ENCODE measurements at places on chromosomes 16 and 17.
A peak's percentile ranks its signal among the peaks of the same experiment; 100 is the strongest.

- no peak for DNase-seq
Observed at GRCh38 chr16:82091241-82091640, 56.2 kb downstream of the HSD17B2 start.

- no peak for DNase-seq
Observed at GRCh38 chr16:89098767-89099430, 5.2 kb downstream of the ACSF3 start.

GRCh38 chr16:75733305-75734211 lies 7.3 kb upstream of the CPHXL start:
- no peak for DNase-seq

DNA sequence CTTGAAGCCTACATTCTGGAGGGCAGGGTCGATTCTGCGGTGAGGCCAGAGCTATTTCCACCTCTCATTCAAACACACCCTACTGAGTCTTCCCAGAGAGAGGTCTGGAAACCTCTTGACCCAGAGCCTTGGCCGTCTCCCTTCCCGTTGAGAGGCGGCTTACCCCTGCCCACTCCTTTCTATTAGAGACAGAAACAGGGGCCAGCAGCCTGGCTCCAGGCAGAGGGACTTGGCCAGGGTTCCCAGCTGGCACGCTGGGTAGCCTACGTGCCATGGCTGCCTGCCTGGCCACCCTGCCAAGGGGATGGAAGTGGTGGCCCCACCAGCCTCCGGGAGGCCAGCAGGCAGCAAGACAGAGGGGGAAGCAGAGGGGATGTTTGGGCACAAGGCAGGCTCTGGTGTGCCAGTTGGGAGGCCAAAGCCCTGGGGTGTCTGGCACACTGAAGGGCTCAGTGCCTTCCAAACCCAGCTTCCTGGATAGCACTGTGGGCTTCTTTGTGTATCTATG lies 6.0 kb downstream of the STAC2 start:
- no peak for DNase-seq

GRCh38 chr16:11202260-11203091 lies 53.5 kb downstream of the SOCS1 start:
- no peak for DNase-seq

- no peak for DNase-seq
Observed at GRCh38 chr17:74578979-74579378, 11.7 kb upstream of the CD300H start.

- no peak for DNase-seq
Observed at GRCh38 chr17:41500131-41500911, 5.1 kb downstream of the KRT13 start.

- no peak for DNase-seq
Observed at GRCh38 chr16:27463741-27464591, 62.0 kb downstream of the IL21R start.

DNA sequence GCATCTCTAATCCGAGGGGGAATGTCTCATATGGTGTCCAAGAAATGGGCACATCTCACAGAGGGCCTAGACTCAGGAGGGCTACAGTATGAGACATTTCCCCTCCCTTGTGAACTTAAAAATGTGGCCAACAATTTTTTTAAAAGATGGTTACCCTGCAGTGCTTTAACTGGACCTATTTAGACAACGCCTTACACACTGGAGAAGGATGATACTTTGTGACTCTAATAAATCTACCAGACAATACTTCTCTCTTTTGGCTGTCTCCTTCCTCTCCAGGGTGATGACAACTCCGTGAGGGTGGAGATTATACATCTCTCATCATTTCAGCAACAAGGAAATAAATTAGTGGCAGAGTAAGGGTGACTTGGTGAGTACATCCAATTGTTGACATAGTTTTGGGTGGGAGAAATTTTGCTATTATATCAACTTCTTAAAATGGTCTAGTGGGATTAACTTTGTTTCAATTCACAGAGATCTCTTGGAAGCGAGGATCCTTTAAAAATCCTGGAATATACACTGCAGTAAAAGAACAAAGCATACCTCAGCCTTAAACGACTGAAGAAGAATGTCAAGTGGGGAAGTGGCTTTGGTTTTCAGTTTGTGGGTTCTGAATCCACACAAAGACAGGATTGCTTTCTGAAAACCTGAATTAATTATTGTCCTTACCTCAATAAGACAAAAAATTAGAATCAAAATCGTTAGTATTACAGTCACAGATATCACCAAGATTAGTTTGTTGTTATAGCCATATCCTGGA lies 89.8 kb downstream of the KPNA2 start:
- DNase-seq, result no peak

GRCh38 chr16:81616321-81617020 lies 162.6 kb upstream of the PLCG2 start:
- peak; percentile 47 for DNase-seq

GRCh38 chr17:1755252-1755826 lies 6.5 kb upstream of the SERPINF1 start:
- DNase-seq, result no peak

DNA sequence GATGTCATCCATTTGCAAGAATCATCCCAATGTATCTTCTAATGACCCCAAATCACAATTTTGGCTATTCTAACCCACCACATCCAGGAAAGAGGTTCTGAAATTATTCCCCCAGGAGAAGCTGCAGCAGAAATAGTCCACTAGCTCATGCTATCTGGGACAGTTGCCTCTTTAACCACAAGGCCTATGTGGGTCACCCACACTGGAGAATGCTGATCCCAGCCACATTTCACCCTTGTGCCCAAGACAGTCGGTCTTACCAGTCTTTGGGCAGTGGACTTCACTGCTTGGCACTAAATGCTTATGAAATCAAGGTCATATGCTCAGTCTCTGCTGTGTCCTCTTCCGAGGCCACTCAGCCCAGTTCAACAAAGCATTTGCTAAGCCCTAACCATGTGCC lies 27.0 kb downstream of the ABCC12 start:
- no peak for DNase-seq

DNA sequence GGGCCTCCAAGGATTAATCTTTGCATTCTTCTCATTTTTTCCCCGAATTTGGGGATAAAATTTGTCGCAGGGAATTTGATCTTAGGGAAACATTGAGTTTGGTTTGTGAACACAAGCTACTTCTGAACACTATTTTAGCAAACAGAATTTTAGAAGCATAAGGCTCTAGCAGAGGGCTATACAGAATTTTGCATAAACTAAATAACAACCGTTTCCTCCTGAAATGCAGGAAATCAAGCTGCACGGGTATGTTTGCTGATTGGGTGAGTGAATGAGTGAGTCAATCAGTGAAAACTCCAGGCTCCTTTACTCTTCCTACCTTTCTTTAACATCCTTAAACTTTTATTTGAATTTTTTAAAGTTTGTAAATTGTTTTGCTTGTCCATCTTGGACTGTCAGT lies 81.3 kb upstream of the GNAO1 start:
- DNase-seq, result no peak

DNA sequence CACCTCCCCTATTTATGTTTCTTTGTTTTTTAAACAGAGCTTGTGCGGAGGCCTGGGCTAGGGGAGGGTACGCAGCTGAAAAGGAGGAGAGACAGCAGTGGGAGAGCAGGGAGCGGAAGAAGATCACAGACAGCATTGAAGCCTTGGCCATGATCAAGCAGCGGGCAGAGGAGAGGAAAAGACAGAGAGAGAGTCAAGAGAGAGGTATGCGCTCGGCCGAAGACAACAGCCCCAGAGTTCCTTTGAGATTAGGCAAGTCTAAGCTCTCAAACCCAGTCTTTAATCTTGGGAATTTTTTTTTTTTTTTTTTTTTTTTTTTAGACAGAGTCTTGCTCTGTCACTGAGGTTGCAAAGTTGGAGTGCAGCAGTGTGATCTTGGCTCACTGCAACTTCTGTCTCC lies 20.6 kb downstream of the DNAAF1 start:
- no peak for DNase-seq

DNA sequence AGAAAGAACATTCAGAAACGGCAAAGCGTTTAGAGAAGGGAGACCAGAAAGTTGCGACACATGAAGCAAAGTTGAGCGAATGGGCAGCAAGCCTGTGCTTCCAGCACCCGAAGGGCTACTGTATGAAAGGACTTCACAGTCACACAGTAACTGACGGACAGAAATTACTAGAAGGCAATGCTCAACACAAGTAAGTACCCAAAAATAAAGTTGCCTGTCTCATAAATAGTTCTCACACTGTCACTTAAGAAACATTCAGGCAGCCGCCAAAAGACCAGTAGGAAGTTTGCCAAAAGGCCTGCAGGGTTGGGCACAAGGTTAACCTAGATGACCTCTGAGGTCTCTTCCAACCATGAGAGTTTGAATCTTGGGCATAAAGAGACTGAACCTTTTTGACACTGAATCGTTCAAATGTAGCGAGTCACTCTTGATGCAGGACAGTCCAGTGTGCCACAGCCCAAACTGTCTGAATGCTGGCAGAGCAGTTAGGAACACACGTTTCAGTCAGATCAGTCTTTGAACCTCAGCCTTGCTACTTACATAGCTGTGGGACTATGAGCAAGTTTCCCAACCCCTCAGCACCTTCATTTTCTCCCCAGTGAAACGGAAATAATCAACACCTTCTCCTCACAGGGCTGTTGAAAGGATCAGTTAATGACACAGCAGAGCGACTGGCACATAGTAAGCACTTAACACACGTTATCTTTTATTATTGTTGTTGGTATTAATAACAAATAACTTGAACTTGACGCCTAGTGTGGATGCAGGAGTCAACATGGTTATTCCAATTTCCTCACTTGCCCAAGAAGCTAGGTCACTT lies 10.4 kb downstream of the NCBP3 start:
- no peak for DNase-seq

- no peak for DNase-seq
Observed at GRCh38 chr16:85019659-85020245, 7.8 kb upstream of the KIAA0513 start.

GRCh38 chr17:76399175-76400172 lies 15.1 kb downstream of the SPHK1 start:
- DNase-seq, result no peak

DNA sequence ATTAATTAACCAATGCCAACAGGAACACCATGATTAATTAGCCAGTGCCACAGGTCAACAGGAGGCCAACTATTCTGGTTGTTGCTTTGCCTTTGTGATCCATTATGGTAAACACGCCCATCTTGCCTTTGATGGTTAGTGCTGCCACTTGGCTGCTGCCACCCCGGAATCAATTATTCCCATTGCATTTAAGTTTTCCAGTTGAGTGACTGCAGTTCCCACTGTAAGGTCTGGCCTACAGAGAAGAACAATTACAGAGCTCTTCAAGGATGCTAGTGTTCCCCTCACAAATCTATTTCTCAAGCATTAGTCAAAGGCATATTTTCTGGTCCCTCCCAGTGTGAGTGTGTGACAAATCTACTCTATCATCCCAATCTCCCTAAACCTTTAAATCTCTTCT lies 7.1 kb upstream of the CLEC19A start:
- no peak for DNase-seq

DNA sequence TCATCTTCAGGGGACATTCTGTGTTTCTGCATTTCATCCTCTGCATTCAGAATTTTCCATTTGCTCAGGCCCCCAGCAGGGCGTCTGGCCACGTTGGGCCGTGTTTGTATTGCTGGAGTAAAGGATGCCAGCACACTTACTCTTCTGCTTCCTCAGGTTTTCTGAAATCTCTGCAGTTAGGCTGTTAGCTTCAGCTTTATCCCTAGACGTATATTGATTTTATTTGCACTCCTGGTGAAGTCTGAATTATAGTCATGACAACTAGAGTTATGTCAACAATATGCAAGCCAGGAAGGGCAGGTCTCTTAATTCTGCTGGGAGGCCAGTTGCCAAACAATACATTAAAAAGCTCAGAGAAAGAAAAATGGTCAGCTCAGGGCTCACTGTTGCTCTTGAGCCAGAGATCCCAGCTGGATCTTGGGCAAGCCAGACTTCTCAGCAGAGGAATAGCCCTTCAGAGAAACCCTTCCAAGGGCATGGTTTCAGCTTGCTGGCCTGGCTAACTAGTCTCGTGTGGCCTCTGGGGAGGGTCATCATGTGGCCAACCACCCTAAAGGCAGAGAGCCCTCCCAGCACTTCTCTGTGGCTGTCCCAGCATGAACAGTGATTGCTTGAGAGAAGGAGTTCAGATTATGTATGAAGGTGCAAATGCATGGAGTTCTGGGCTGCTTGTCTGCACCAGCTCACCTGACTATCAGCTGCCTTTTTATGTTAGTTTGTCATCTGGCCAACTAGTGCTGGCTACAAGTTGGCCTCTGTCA lies 110.2 kb upstream of the CACNG5 start:
- DNase-seq, result no peak

- DNase-seq, result no peak
Observed at GRCh38 chr17:50588391-50589049, 28.0 kb downstream of the CACNA1G start.

DNA sequence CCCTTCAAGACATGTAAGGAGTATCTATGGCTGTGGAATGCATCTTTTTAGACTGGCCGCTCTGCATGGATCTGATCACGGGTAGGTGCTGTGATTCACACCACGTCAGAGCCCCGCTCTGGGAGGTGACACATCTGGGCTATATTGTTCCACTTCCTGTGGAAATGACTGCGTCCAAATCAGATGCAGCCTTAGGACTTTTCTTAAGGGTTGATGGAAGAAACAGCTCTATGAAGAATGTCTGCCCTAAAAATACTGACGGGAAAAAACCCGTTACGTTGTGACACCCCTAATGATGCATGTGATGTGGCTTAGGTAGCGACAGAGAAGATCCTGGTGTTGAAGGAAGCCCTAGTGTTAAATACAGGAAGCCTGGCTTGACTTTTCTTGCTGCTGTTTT lies 12.2 kb downstream of the BANP start:
- peak; percentile 72 for DNase-seq

- no peak for DNase-seq
Observed at GRCh38 chr16:10623059-10623458, 42.7 kb upstream of the EMP2 start.

DNA sequence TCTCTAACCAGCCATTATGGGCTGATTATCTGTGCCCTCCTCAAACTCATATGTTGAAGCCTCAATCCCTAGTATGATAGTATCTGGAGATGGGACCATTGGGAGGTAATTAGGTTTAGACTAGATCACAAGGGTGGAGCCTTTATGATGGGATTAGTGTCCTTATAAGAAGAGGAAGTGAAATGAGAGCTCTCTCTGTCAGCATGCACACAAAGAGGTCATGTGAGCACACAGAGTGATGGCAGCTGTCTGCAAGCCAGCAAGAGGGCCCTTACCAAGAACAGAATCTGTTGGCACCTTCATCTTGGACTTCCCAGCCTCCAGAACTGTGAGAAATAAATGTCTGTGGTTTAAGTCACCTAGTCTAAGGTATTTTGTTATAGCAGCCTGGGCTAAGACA lies 101.9 kb downstream of the PCTP start:
- no peak for DNase-seq

- DNase-seq, result no peak
Observed at GRCh38 chr17:81940538-81941483, 3.7 kb upstream of the PYCR1 start.

Measured in stimulated activated CD4-positive, alpha-beta T cell treated with anti-CD3 and anti-CD28 coated beads, Interleukin-2, amount 100 ng/mL, for 4 hours (primary cell).